ENCODE measurements at places on chromosomes 3 and 15. TPM values are rescaled to one million over a fixed set of nuclear protein-coding genes. Genes with fewer than 3 reads are reported as not detected.

The TGM5 gene
- 0.91 TPM for total RNA-seq

GRCh38 chr15:74897300-74897701 lies 7.5 kb downstream of the MPI start:
- DNase-seq: no peak

DNA sequence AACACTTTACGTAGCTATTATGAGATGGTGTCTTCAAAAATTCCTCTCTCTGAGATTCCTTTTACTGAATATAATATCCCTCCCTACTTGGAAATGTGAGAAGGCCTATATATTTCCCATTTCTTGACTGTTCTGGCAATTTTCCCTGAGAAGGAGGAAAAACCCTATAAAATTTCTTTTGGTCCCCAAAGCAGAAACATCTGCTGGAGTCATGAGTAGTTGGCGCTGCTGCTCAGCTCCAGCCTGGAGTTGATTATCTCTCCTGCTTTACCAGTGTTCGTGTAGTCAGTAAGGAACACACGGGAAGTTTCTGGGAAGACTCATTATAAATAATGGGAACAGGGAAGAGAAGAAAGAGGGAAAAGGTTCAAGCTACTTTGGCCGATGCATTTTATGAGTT lies 680.1 kb downstream of the EPHA3 start:
- DNase-seq: no peak

The MORC1 gene
- total RNA-seq: not detected

DNA sequence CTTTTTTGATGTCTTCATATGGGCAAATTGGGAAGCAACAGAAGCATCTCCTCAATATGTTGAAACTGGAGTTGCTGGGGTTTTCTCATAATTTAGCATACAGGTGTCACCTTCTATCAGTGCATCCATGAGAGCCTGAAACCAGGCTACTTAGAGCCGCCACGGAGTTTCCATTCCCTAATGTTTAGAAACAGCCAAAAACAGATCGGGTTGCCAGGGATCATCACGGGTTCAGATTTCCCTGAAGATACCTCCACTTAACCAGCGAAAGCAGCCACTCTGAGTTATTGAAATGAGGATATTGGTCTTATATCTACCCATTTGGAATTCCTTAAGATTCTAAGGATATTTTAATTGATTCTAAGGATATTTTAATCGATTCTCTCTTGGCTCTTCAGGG lies 14.5 kb downstream of the TERB2 start:
- no peak for DNase-seq

- no peak for DNase-seq
These were observed 46.2 kb downstream of the CCDC12 start for GRCh38 chr3:46930166-46930944.

DNA sequence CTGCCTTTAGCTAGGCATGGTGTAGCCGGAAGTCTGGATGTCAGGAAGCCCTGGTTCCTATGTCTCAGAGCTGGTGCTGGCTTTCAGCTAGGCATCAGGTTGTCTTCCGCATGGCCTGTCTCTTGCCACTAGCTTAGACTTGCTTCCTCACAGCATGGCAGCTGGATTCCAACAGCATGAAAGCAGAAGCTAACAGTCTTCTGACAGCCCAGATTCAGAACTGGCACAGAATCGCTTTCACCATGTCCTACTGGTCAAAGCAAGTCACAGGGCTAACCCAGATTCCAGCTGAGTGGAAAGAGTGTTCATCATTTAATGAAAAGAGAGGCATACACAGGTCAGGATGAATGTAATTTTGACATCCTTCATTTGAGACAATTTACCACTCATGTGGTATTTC lies 1050.5 kb downstream of the ROBO2 start:
- no peak for DNase-seq

DNA sequence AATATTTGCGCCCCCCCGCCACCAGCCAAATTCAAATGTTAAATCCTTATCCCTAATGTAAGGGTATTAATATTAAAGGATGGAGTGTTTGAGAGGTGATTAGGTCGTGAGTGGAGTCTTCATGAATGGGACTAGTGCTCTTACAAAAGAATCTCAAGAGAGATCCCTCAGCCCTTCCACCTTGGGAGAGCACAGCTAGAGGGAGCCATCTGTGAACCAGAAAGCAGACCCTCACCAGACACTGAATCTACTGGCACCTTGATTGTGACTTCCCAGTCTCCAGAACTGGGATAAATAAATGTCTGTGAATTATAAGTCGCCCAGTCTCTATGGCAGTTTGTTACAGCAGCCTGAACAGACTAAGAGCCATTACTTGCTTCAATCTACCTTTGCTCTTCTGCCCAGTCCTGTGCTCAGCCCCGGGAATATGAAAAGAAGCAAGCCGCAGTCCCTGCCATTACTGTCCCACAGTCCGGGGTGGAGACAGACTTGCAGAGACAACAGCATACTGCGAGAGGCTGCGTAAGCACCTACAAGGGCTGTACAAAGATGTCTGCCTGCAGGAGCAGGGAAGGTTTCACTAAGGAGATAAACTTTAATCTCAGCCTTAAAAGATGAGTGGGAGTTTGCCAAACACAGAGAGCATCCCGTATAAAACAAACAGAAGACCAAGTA lies 110.7 kb upstream of the TMCO5A start:
- DNase-seq: no peak

The ACTC1 gene
- 29.7 TPM for total RNA-seq

GRCh38 chr3:21561472-21561871 lies 189.5 kb downstream of the ZNF385D start:
- DNase-seq: no peak

The HIGD2B gene
- total RNA-seq: not detected

DNA sequence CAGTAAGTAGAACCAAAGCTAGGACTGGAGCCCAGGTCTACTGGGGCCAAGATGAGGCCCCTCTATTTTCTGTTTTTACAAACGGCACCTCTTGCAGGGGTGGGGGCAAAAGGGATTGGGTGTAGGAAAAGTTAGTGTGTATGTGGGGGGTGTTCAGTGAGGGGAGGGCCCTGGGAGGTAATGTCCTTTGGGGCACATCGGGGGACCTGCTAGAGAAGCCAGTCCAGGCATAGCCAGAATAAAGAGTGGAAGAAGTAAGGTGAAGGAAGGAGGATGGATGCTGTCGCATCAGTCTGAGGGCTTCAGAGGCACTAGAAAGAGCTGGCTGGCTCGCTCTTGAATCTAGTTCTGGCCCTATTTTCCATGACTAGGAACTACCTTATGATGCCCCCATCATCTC lies 2.6 kb downstream of the PLCD1 start:
- no peak for DNase-seq

DNA sequence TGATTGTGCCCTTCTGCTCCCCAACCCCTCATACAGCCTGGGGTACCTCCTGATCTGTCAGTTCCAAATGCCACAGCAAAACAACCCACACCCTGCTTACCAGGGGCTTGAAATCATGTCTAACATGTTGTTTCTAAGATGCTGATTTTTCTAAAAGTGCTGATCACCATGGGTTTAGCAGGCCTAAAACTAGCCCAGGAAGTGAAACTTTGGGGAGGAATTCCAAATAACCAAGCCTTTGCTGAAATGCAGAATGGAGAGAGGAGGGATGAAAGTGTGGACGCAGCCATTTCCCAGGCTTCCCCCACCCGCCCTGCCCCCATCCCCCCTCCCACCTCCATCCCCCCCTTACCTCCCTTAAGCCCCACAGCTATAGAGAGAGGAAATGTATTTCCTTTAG lies 2.0 kb upstream of the HRH1 start:
- DNase-seq: no peak

GRCh38 chr3:193977622-193978021 lies 158.3 kb upstream of the HES1 start:
- DNase-seq: no peak

DNA sequence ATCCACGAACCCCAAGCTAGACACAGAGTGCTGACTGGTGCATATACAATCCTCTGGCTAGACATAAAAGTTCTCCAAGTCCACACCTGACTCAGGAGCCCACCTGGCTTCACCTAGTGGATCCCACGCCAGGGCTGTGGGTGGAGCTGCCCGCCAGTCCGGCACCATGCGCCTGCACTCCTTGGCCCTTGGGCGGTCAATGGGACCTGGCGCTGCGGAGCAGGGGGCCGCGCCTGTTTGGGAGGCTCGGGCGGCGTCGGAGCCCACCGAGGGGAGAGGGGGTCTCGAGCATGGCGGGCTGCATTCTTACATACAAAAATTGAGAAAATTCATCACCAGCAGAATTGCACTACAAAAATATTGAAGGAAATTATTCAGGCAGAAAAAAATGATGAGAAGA lies 120.7 kb upstream of the FAN1 start:
- DNase-seq: no peak

The MFSD1 gene
- 67.6 TPM for total RNA-seq

- peak; percentile 93 for DNase-seq
These were observed at the start of gene FNDC3B for GRCh38 chr3:172039436-172040077. TSS of gene FNDC3B (plus strand) at chr3:172039578. CDS start at chr3:172112480, 72,902 bp downstream.

The TRAK1 gene
- total RNA-seq: 142 TPM

DNA sequence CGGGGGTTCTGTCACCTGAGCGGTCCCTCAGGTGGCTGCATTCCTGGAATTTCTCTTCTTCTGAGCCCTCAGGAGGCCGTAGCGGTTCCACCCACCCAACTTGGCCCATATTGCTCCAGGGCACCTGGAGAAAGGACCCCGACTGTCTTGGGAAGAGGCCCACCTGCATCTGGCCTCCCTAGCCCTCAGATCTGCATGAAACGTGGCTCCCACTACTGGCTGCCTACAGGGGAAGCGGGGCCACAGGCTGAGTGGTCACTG lies 9.9 kb upstream of the ANPEP start:
- no peak for DNase-seq

- DNase-seq: no peak
These were observed 165.5 kb upstream of the MLF1 start for GRCh38 chr3:158405507-158405906.

The CSPG4 gene
- 31.0 TPM for total RNA-seq

GRCh38 chr3:160644491-160644890 lies 32.5 kb upstream of the ARL14 start:
- DNase-seq: no peak

The TRH gene
- total RNA-seq: not detected

GRCh38 chr3:139016430-139017048 lies 4.2 kb downstream of the PRR23B start:
- DNase-seq: no peak

The SLC22A13 gene
- 0.68 TPM for total RNA-seq

The SCN11A gene
- total RNA-seq: 34.5 TPM

- no peak for DNase-seq
These were observed 3.8 kb downstream of the SGO1 start for GRCh38 chr3:20182206-20182605.

DNA sequence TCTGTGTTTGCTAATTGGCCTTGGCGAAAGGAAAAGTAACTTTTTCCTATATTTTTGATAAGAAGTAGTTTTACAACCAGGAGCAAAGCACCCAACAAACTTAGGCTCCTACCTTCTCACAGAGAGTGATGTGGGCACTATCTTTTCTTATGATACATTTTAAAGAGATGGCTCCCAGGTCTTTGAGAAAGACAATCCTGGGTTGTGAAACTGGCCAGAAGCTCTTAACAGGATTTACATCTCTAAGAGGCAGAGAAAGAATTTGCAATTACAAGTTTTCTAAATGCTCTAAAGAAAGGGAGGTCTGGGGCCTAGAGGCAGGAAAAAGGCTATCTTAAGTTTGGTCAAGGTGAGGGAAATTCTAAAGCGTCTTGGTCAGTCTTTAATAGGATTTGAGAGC lies 609.7 kb downstream of the VGLL3 start:
- DNase-seq: no peak

The LAMB2 gene
- total RNA-seq: 311 TPM

The GRM2 gene
- 0.23 TPM for total RNA-seq

The USP3 gene
- total RNA-seq: 107 TPM

The OSBPL10 gene
- total RNA-seq: 36.3 TPM

DNA sequence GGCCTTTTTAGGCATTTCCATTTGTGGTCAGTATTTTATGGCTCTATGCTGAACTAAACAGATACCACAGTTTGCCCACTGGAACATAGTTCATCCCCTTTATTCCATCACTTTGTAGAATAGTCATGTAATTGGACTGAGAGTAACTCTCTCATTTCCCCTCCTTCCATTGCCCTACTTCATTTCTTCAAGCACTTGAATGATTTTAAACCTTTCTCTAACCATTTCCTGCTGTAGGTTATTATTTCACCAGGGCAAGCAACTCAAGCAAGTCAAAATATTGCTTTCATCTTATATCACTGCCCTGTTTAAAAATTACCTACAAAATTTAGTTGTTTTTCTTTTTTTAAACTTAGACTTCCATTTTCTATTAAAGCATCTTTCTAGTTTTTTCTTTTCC lies 177.0 kb downstream of the RAP2B start:
- DNase-seq: no peak

GRCh38 chr3:49271047-49271446 lies 6.0 kb downstream of the C3orf62 start:
- no peak for DNase-seq

The UQCC5 gene
- 27.2 TPM for total RNA-seq

The GJD2 gene
- not detected for total RNA-seq

The RAB43 gene
- 27.2 TPM for total RNA-seq

All from ureter (tissue), 1 donor.